ENCODE measurements at places on chromosomes 2 and 18. TPM values are rescaled to one million over a fixed set of nuclear protein-coding genes. Genes with fewer than 3 reads are reported as not detected.

The POTEJ gene
- not detected for total RNA-seq

The HMSD gene
- 1.3 TPM for total RNA-seq

The TMEM247 gene
- not detected for total RNA-seq

The REG3G gene
- total RNA-seq = not detected

The CDH7 gene
- not detected for total RNA-seq

The TLX2 gene
- total RNA-seq = not detected

The SLC16A14 gene
- total RNA-seq = 3.2 TPM

The C2orf78 gene
- not detected for total RNA-seq

The ITPRID2 gene
- 261 TPM for total RNA-seq

The CCDC102B gene
- total RNA-seq = 0.92 TPM

The SLC9A4 gene
- not detected for total RNA-seq

The ZSWIM2 gene
- total RNA-seq = not detected

- DNase-seq = no peak
Measured at GRCh38 chr2:125086313-125087184, 1061.5 kb downstream of the CNTNAP5 start.

DNA sequence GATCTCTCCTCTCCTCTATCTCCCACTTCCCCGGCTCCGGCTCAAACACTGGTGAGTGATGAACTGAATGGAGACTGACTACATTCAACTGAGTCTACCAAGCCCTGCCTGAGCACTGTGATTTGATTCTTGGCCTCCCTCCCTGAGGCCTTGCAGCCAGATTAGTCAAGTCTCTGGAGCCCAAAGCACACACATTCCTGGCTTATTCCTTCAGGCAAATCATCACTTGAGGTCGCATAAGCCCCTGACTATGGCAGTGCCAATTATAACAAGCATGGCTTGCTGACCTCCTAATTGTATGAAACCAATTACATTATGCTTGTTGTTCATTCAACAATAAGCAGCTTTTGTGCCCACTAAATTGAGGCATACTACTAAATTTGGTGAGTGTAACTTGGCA is 34.6 kb downstream of the EFEMP1 start:
- DNase-seq = no peak

- DNase-seq = no peak
Measured at GRCh38 chr2:95034221-95034620, 8.7 kb downstream of the MAL start.

GRCh38 chr2:232971744-232972143 is 41.3 kb downstream of the NGEF start:
- DNase-seq = no peak

DNA sequence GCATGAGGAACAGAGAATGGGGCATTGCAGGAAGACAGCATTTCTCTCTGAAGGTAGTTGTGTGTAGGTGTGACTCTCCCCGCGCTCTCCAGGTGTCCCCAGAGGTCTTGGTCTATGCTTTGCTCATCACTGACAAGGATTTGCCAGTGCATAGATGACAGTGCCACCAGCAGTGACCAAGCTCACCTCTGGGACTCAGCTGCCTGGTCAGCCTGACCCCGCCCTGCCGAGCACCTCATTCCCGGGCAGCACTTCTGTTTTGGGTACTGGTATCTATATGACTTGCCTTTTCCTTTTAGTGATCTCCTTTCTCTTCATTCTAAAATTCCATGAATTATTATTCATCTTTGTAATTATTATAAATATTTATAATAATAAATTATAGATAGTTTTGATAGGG is 59.1 kb downstream of the GBX2 start:
- DNase-seq = no peak

DNA sequence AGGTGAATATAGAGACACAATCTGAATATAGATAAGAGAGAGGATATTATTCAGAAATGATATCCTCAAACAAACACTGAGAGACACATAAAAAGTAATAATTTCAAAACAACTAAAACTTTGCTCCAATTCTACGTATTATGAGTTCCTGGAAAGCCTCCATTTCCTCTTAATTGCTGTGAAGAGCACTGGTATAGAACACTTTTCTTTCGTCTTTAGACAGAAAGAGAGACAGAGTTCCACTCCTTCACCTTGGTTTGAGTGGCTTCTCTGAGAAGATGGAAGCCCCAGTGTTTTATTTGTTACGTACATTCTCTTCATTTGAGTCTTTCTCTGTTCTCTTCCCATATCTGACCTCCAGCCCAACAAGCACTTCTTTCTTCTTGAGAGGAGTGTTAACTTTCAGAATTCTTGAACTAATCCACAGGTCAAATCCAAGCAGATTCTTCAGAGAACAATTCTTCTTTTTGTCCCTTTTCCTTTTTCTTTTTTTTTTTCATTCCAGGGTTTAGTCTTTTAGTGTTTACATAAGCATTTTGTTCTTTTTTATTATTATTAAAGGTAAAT is 6.4 kb upstream of the PIK3C3 start:
- no peak for DNase-seq

GRCh38 chr18:33660696-33661310 is 82.8 kb downstream of the ASXL3 start:
- DNase-seq = no peak

DNA sequence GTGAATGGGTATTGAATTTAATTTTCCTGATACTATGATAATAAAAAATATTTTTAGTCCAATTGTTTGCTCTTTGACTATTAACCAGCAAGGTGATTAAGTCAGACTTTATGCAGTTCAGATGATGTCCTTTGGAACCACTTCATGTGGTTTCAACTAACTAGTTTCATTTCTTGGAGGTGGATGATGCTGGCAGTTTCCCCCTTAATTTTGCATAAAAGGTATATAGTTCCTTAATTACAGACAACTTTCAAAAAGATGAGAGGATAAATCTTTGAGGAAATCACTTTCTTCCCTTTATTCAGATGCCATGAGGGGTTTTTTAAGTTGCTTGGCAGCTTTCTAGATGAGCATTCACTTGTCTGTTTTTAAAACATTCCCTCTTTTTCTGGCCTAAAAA is 223.1 kb downstream of the PHLPP1 start:
- DNase-seq = no peak

- peak; percentile 69 for DNase-seq
Measured at GRCh38 chr2:69138793-69139459, 125.9 kb downstream of the ANTXR1 start.

GRCh38 chr2:171253900-171254650 is 93.4 kb upstream of the TLK1 start:
- DNase-seq = no peak

DNA sequence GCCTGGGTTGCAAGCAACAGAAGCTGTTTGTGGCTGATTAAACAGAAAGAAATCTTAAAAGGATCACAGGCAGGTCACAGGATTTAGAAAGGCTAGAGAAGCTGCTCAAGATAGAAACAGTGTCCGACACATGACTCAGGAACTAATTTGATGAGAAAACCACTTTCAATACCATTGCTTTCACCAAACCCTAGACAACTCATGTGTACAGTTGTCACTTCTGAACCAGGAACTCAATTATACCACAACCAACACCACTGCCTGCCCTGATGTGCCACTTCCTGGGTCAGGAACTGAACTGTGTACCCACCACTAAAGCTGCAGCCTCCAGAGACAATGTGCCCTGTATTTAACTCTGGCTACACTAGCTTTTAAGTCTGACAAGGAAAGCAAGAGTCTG is 56.0 kb downstream of the TMEM247 start:
- DNase-seq = no peak

DNA sequence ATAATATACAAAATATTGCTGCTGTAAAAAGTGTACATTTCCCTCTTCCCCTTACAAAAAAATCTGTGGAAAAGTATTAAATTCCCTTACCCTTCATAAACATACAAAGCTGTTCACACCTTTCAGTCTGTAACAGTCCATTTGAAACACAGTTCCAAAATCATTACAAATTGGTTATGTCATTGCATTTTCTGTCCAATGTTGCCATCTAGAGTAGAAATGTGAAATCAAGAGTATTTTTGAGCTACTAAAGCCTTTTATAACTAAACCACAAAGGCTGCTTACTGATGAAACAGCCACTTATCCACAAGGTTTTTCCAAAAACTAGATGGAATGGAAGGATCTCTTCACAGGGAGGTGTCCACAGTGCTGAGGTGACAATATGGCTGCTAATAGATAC is 72.5 kb downstream of the SS18 start:
- no peak for DNase-seq

GRCh38 chr2:188345020-188345419 is 53.3 kb downstream of the GULP1 start:
- no peak for DNase-seq

DNA sequence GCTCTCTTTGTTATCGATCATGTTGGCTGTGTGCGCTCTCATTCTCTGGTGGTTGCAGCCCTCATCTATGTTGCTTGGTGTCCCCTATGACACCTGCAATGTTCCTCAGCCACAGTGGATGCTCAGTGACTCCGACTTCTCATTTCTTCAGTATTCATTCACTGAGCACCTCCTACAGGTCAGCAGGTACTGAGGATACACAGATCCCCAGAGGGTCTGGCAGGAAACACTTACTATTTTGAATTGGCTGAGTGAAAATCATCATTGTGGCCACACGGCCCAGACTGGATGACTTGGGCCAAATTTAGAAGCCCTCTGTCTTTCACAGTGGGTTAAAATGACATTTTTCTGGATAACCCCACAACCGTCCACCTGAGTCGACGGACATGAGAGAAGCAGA is 32.1 kb downstream of the EN1 start:
- no peak for DNase-seq

- no peak for DNase-seq
Measured at GRCh38 chr2:120543899-120544298, 191.8 kb upstream of the GLI2 start.

DNA sequence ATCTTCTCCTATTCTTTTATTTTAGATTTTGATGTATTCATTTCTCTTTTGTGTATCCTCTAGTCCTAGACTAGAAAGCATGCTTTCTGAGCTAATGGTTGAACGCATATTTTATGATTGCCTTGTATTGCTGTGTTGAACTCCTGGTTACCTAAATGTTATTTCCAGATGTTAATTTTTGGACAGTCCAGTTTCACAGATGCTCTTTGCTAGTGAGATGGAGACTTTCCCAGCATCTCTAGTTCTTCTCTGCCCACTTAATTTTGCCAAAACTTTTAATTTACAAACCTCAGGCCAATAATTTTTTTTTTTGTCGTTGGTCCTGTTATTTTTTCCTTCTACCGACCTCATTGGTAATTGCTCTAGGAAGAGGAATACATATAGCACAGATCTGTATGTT is 153.2 kb downstream of the HAUS1 start:
- DNase-seq = no peak

- no peak for DNase-seq
Measured at GRCh38 chr18:41771973-41772372, 183.1 kb upstream of the PIK3C3 start.

DNA sequence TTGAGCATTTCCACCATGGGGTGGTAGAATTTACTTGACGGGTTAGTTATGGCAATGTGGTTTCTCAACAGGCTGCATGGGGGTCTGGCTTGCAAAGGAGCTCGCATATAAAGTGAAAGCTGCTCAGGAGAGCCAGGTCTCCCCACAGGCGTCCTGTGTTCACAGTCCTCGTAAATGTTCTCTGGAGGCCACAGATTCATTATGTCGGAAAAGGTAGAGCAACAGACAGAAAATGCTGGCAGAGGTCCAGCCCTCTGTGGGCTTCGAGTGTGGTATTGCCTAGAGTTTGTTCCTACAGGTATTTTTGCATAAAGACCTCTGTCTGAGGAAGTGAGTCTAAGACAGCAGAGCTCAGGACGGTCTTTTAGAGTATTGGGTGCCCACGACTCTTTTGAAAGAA is 96.4 kb downstream of the CDCA7 start:
- no peak for DNase-seq

- no peak for DNase-seq
Measured at GRCh38 chr18:62942578-62942977, 227.2 kb downstream of the PHLPP1 start.

DNA sequence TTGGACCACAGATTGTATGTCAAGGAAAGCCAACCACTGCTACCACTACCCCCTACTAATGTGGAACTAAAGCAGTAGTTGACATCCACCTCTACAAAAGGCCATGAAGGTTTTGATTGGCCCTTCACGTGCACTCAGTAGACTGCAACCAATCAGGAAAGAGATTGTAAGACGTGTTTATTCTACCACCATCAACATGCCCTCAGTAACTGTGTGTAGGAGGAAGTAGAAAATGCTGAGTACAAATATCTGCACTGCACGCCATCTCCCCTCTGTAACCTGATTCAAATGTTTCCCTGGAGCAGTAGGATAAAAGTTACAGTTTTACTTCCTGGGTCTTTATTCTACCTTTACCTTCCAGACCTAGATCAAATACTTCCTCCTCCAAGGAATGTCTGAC is 2.9 kb upstream of the CASP10 start:
- no peak for DNase-seq

DNA sequence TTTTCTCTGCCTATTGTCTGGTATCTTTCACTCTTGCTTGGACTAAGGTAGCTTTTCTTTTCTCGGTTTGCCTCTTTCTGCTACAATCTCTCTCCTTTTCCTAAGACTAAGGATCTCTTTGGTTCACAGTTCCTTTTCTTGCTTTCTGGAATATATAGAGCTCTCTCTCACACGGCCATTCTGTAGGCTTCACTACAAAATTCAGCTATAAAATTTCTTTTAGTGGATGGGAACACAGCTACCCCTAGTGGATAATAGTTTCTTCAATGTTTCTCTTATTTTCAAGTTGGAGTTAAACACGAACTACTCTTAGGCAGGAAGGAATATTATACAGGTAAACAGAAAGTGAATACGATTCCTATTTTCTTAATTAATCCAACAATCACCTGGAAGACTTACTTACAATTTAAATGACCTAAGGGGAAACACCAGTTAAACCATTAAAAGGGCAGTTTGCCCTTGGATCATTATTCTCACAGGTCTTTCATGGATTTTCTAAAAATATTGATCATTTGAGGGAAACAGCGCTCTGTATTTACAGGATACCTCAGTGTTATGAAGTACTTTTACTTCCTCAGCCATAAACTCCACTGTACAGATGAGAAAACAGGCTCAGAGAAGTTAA is 140.5 kb downstream of the LRP2 start:
- no peak for DNase-seq

DNA sequence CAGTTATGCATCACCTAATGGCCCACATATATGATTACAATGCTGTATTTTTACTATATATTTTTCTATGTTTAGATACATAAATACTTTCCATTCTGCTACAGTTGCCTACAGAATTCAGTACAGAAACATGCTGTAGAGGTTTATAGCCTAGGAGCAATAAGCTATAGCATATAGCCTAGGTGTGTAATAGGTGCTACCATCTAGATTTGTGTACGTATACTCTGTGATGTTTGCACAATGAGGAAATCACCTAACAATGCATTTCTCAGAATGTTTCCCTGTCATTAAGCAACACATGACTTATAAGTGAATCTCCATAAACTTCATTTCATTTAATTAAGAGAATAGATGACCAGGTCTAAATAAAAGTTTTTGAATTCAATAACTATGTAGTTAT is 43.5 kb downstream of the SLC38A11 start:
- DNase-seq = no peak

GRCh38 chr2:159573846-159574606 is 42.3 kb downstream of the BAZ2B start:
- no peak for DNase-seq

Data from Panc1 (cell line).